NCI-H69 (cell line): ENCODE measurements at places on chromosomes 7 and 10.

GRCh38 chr10:126946746-126947145, 41.5 kb downstream of the DOCK1 start:
- no peak for DNase-seq

- no peak for DNase-seq
These were observed 121.2 kb downstream of the ZMIZ1 start for GRCh38 chr10:79189853-79190435.

GRCh38 chr7:82021036-82021435, 251.2 kb upstream of the HGF start:
- no peak for DNase-seq

DNA sequence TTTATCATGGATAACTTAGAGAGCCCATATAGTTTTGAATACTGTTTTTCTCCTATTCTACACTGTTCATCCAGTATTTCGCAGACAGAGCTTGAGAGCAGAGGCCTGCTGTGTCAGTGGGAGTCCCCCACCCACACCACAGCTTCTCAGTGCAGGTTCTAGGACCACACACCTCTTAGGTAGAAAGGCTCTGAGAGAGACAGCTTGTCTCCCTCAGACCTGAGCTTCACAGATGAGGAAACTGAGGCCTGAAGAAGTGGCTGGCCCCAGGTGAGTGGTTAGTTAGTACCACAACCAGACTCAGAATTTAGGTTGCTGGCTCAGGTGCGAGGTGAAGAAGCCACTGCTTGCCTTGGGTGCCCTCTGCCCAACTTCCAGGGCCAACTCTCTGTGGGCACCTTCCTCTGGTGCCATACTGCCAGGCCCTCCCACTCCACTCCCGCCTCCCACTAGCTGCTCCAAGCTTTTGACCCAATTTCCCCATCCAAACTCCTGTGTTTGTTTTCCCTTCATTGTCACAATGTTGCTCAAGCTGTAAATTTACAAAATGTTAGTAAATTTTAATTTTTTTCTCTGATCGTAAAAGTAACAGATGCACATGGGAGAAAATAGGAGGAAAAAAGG, 7.6 kb upstream of the HILPDA start:
- no peak for DNase-seq

GRCh38 chr7:68542831-68543230, 1055.4 kb upstream of the AUTS2 start:
- peak; percentile 71 for DNase-seq
